Osteoblast (primary cell): ENCODE measurements at places on chromosomes 16 and 17. TPM values are rescaled to one million over a fixed set of nuclear protein-coding genes. Genes with fewer than 3 reads are reported as not detected.

DNA sequence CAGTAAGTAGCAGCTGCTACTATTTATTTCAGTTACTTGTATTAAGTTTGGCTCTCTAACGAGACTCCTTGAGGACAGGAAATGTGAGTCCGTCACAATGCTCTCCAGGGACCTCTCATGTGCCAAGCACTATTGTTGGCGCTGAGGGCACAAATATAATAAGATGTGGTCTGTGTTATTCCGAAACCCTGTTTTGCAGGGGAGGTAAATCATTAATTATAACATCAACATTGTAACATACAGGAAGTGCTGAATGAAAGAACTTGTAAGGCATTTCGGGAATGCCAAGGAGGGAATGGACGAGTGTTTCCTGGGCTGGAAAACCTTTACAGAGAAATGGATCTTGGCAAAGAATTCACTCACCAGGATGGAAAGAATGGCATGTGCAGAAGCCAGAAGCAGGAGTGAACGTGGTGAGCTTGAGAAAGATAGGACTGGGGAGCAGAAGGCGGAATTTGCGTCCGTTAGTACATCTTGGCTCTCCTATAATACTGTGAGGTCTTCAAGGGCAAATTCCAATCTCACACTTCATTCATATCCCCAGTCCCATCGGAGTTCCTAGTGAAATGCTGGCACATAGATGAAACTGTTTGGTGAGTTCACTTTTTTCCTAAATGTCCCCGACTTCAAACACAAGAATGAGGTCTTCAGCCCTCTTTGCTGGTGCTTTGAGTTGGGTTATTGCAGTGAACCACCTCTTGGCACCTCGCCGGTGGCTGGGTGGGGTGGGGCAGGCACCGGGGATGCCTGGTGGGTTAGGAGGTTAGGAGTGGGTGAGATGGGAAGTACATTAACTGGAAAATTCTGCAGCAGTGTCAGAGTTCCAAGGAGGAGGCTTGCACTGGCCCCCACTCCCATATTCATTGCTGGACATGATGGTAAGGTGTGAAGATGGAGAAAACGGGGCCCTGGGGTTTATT, 11.5 kb downstream of the TAC4 start:
- no peaks in the 10 kb centered on the region for H3K27me3 ChIP-seq
- DNase-seq, result peak; percentile 77
- H3K4me3 ChIP-seq, result peak overlapping the region; percentile 18
- peak overlapping the region; percentile 44 for H3K27ac ChIP-seq
- peaks cover 27% of the 10 kb centered on the region for H3K4me1 ChIP-seq

DNA sequence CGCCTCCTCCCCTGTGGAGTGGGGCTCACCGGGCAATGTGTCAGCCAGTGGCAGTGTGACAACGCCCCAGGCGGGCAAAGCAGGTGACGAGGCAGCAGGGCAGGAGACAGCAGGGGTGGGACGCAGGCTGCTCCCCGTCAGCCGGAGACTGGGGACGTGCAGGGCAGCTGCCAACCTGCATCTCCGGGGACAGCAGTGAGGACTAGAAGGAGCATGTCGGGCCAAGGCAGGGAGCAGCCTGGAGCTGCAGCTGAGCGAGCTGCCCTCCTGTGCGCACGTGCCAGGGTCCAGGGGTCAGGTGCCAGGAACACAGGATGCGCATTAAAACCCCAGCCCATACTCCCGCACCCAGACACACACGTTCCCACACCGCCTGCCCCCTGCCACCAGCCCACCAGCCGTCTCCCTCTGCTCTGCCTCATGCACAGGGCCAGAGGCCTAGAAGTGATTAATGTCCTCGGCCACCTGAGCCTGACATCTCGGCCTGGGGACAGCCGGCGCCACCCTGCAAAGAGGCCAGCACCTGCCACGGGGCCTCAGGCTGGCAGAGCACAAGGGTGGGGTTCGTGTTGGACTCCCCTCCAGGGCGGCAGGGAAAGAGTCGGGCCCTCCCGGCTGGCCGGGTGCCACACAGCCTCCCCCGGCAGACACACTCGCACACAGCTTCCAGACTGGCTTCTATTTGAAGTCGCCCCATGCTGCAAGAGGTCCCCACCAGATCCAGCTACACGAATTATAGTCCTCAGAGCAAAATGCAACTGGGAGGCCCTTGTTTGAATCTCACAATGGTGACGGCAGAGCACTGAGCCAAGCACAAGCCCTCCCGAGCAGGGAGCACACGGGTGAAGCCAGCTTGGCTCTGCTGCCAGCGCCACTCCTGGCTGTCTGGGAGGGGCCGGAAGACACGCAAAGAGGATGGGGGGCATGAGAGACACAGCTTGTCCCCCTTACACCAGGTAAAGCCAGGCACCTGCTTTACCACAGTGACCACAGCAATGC, 90.4 kb downstream of the RBFOX3 start:
- H3K27me3 ChIP-seq, result peaks cover 16% of the 10 kb centered on the region
- DNase-seq, result no peak
- no peaks in the 10 kb centered on the region for H3K36me3 ChIP-seq
- no peak overlapping the region for H3K27ac ChIP-seq
- no peaks in the 10 kb centered on the region for H3K4me1 ChIP-seq

- peak; percentile 100 for DNase-seq
- peaks cover 27% of the 10 kb centered on the region for H3K4me1 ChIP-seq
- peak overlapping the region; percentile 95 for H3K4me3 ChIP-seq
- H3K27ac ChIP-seq, result peak overlapping the region; percentile 70
- peaks cover 6% of the 10 kb centered on the region for H3K36me3 ChIP-seq
Measured at GRCh38 chr16:67530013-67530939, 1.6 kb downstream of the RIPOR1 start.

The CCL17 gene
- not detected in 2 replicates for total RNA-seq

The MMP2 gene
- total RNA-seq, result 2,094 and 2,259 TPM in 2 replicates
